ENCODE measurements at places on chromosomes 12 and 14. TPM values are rescaled to one million over a fixed set of nuclear protein-coding genes. Genes with fewer than 3 reads are reported as not detected.

DNA sequence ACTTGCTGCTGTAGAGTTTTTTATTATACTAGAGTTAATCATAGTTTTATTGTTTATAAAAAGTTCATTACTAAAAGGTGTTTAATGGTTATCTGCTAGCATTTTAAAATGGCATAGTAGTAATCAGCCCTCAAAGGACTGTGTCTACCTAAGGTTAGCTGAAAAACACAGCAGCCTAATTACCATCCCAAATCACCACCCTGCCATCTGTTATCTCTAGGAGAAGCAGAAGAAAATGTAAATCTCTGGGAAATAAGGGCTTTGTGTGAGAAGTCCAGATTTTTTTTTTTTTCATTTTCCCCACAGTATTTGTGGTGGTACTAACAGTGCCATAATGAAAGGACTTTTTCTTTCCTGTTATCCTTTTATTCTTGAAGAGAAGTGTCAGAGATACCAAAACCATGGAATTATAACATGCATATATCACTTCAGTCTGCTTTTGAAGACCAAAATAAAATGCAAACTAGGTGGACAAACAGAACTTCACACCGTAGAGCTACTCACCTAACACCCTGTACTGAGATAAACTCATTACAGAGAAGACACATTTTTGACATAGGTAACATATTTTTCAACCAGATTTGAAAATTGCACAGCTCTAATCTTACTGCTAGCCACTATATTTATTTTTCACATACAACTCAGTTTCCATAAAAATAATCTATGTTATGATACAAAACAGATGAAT, 876.2 kb downstream of the C12orf50 start:
- DNase-seq = no peak

- DNase-seq = no peak
These were observed 173.8 kb upstream of the MIS18BP1 start for GRCh38 chr14:45426685-45427282.

The GPR65 gene
- 10.9 TPM for total RNA-seq

- DNase-seq = no peak
These were observed 109.2 kb downstream of the EFCAB11 start for GRCh38 chr14:89845346-89845745.

- no peak for DNase-seq
These were observed 215.6 kb downstream of the SLC6A15 start for GRCh38 chr12:84696908-84697540.

The MANSC1 gene
- total RNA-seq = 1.3 TPM

DNA sequence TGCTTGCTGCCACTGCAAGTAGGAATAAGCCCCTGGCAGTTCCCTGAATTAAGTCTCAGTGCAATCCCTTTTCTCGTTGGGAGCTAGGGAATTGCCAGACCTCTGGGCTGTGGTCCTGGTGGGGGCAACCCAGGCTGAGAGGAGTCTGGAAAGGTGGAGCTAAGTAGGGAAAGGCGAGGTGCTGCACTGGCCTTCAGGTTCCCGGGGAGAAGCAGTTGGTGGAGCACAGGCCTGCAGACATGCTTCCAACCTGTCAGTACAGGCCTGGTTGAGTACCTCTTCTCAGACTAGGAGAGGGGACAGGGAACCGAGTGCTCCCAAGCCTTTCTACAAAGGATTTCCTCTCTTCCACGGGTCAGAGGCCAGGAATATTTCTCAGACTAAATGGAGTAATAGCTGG, 1.5 kb downstream of the NRIP2 start:
- no peak for DNase-seq

GRCh38 chr14:92241966-92242595, 80.9 kb upstream of the SLC24A4 start:
- DNase-seq = no peak

The TBC1D30 gene
- 0.07 TPM for total RNA-seq

DNA sequence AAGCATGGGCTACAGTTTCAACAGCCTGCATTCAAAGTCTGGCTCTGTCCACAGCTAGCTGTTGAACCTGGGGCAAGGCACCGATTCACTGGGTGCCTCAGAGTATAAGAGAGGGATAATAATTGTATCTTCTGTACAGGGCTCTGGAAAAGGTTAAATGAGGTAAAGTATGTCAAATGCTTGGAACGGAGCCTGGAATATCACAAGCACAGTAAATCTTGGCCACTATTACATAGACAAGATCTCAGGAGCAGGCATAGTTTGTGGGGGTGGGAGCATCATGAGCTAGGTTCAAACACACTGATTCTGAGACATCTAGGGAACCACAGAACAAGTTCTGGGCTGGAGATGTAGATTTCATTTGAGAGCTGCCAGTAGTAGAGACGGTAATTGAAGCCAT, 203.7 kb upstream of the NUDT4 start:
- DNase-seq = no peak

The KLRB1 gene
- total RNA-seq = 33.2 TPM

All from T-cell (primary cell).